Amniotic stem cell (primary cell): ENCODE measurements at places on chromosomes 1 and 21.
A peak's percentile ranks its signal among the peaks of the same experiment; 100 is the strongest.

DNA sequence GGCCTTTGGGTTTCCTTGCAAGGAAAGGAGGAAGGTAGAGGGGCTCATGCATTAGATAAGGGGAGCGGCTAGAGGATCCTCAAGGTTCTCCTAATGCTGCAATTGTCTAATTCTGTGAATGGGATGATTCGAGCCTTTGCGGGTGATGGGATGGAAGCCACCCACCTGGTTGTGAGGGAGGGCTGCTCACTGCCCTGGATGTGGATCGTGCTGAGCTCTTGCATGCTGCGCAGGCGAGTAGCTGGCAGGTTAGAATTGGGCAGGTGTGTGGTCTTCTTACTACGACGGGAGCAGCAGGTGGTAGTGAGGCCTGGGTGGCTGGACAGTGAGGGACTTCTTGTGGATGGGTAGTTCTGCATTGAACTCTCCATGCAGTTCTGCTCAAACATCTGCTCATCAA lies 21.2 kb downstream of the DDX20 start:
- DNase-seq, result no peak

GRCh38 chr1:182622901-182623528 lies 18.8 kb upstream of the RGS16 start:
- DNase-seq, result no peak

- no peak for DNase-seq
Measured at GRCh38 chr1:205452364-205452763, 3.5 kb downstream of the BLACAT1 start.

DNA sequence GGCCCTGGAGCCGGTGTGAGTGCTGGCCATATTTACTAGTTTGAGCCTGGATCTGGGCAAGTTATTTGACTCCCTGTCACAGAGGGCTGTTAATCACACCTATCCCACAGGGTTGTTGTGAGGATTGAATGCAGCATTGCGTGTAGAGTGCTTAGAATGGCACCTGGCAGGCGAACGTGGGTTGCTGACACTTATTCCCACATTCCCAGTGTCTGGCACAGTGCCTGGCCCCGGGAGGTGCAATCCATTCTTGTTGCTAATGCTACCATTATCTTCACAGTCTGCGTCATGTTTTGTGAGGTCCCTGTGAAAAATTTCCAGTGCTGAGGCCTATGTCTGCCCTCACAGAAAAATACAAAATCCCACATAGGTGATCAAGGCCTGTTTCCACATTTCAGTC lies 66.1 kb downstream of the CD2 start:
- DNase-seq, result no peak

DNA sequence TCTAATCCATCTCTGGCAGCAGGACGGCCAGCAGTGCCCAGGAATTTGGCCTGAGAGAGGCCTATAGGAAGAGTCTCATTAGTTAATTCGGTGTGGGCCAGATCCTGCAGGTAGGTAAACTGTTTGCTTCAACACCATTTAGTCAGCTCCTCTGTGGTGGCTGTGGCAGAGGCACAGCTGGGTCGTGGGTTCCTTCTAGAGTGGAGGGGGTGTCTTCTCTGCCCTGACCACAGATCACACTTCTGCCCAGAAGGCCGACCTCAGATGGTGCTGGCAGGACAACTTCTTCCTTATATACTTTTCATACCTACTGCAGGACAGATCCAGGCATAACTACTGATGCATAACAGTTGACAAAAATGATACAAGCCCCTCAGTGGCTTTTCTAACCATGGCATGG lies 281.4 kb downstream of the RPS6KC1 start:
- DNase-seq, result no peak

GRCh38 chr1:172269644-172270043 lies 150.8 kb upstream of the C1orf105 start:
- no peak for DNase-seq

DNA sequence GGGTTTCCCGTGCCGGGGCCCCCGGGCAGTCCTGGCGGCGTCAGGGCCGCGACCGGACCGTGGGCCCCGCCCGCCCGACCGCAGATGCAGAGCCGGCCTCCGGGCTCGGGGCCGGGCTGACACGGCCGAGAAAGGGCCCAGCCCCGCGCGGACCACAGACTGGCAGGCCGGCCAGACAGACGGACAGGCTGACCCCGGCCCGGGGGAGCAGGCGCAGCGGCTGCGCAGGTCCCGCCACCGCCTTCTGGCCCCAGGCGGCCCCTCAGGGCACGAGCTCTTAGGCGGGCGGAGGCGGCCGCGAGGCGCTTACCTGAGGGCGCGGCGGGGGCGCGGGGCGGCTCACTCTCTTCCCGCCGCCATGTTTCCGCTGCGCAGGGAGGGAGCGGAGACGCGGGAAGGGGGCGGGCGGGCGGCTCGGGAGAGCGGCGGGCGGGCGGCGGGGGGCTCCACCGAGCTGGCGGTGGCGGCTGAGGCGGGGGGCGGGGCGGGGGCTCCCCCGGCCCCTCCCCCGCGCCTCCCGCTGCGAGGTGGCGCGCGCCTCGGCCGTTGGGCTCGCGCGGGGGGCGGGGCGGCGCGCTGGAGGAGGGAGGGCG lies at the start of gene SCMH1:
Gene SCMH1 (minus strand): TSS at position 558 of the 593 bp plus-strand sequence. CDS start 56,173 bp downstream, outside the sequence.
- DNase-seq, result no peak

- no peak for DNase-seq
Measured at GRCh38 chr1:27045973-27046558, 33.4 kb upstream of the TENT5B start.

- DNase-seq, result no peak
Measured at GRCh38 chr1:82044536-82044935, 243.8 kb downstream of the ADGRL2 start.

DNA sequence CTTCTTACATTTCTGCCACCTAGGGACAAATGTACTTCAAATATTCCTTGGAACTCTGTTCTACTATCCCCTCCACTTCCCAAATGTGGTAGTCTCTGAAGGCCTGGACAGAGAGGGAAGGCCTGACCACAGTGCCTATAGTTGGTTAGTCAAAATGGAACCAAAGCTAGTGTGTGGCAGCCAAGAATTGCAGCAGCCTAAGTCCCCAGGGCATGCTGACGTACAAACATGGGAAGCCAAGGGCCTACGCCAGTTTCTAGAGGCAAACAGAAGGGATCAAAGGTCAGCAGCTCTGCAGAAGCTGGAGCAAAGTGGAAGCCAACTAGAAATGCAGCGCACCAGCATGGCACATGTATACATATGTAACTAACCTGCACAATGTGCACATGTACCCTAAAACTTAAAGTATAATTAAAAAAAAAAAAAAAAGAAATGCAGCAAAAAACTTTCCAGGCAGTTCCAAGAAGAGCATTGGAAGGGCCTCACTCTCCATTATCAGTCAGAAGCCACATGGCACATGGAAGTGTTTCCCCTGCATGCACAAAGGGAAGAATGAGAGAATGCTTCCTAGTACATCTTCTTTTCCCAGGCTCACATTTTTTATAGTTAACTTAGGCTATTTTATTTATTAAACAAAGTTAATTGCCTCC lies 39.4 kb upstream of the GADD45A start:
- DNase-seq, result no peak

DNA sequence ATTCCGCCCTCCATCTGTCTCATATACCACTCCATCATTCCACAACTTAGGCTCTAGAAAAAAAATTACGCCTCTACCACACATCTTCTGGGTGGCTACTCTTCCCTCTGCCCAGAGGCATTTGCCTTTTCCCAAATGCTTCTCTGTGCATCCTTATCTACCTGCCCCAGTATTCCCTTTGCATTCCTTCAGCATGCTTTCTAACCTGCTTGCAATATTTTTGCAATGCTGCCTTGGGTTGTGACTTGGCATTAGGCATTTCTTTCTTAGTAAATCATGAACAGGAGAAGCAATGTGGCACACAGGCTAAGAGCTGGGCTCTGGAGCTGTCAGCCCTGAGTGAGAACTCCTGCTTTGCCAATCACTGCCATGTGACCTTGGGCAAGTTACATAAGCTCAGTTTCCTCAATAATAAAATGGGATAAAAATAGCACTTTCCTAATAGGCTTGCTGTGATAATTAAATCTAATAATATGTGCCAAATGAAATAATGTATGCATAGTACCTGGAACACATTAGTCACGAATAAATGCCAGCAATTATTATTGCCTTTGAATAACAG lies 276.0 kb downstream of the ASTN1 start:
- DNase-seq, result no peak

DNA sequence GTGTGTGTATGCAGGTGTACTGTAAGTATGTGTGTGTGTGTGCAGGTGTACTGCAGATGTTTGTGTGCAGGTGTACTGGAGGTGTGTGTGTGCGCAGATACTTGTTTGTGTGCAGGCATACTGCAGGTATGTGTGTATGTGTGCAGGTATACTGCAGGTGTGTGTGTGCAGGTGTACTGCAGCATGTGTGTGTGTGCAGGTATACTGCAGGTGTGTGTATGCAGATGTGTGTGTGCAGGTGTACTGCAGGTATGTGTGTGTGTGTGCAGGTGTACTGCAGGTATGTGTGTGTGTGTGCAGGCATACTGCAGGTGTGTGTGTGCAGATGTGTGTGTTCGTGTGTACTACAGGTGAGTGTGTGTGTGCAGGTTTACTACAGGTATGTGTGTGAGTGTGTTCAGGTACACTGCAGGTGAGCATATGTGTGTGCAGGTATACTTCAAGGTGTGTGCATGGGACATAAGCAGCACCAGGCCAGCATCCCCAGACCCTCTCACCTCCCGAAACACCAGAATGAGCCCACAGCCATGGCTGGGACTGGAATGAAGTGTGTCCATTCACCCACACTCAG lies 97.5 kb downstream of the DMRTB1 start:
- no peak for DNase-seq

GRCh38 chr1:232996143-232996542 lies 45.7 kb downstream of the NTPCR start:
- DNase-seq, result no peak

DNA sequence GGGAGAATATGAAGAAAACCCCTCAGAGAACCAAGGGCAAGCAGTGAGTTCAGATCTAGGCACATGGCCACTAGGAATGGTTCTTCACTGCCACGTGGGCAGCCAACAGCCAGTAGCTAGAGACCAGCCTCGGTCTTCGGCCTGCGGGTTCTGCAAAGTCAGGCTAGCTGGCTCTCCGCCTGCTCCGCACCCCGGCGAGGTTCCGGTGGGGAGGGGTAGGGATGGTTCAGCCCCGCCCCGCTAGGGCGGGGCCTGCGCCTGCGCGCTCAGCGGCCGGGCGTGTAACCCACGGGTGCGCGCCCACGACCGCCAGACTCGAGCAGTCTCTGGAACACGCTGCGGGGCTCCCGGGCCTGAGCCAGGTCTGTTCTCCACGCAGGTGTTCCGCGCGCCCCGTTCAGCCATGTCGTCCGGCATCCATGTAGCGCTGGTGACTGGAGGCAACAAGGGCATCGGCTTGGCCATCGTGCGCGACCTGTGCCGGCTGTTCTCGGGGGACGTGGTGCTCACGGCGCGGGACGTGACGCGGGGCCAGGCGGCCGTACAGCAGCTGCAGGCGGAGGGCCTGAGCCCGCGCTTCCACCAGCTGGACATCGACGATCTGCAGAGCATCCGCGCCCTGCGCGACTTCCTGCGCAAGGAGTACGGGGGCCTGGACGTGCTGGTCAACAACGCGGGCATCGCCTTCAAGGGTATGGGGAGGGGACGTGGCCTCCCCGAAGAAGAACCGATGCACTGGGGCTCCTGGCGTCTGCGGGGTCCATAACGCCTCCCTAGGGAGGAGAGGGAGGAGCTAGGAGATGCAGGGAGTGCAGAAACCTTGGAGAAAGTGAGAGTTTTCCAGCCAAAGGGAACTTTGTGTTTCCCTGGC lies at the start of gene CBR1:
Gene CBR1 (plus strand): TSS at position 312 of the 871 bp plus-strand sequence. CDS start 92 bp downstream, at position 404.
- DNase-seq, result peak; percentile 83

- DNase-seq, result no peak
Measured at GRCh38 chr1:10632691-10633090, 157.9 kb downstream of the PEX14 start.

GRCh38 chr1:167221126-167221737 lies 546 bp downstream of the POU2F1 start:
- DNase-seq, result no peak

GRCh38 chr1:213519098-213519497 lies 468.1 kb downstream of the RPS6KC1 start:
- no peak for DNase-seq

- no peak for DNase-seq
Measured at GRCh38 chr1:117615474-117615873, 9.6 kb downstream of the TENT5C start.

DNA sequence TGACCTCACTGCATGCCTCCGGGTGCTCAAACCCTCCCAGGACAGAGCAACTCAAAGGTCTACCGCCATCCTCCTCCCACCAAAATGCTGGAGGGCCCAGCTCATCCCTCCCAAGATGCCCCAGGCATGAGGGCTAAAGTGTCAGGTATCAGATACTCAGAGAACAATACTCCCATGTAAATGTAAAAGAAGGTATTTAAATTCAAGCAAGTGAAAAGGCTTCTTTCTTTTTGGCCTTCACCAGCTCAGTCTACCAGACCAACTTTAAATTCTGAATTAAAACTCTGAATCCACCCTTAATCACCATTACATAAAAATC lies 3.0 kb downstream of the PARP1 start:
- no peak for DNase-seq

GRCh38 chr21:32921632-32922230 lies 104.0 kb upstream of the OLIG2 start:
- DNase-seq, result no peak

DNA sequence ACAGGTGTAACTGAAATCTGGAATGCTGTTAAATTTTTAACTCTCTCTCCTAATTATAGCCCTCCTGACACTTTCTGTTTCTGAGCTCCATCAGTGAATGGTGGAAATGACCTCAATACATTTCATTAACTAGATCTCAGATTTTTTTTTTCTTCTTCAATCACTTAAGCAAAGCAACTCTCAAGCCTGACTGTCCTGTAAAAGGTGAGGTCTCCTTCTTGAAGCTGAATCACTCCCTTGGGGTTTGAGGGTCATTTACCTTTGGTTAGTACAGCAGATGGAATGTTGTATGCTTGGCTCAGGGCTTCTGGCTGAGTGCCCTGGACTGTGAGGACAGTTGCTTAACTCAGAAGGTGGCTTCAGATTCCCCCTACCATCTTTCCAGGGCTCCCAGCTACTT lies 518.7 kb downstream of the PTPRC start:
- no peak for DNase-seq

- DNase-seq, result no peak
Measured at GRCh38 chr1:164718821-164719220, 159.8 kb downstream of the PBX1 start.

GRCh38 chr1:162218975-162219374 lies 149.5 kb downstream of the NOS1AP start:
- no peak for DNase-seq

DNA sequence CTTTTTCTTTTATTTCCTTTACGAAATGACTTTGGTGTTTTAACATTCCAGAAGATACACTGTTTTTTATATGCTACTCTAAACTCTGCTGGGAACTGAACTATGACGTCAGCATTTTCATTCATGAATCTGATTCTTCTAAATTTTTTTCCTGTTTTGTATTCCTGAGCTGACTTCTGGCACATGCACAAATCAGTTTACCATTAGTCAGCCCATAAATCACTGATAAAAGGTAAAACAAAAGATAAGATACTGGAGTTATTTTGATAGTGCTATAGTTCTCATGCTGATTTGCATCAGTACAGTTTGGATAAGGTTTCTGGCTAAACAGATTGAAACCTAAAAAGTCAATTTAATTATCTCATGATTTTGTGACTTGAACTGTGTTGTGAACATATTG lies 10.4 kb downstream of the CAMTA1 start:
- no peak for DNase-seq
